ENCODE measurements at places on chromosomes 4 and X. TPM values are rescaled to one million over a fixed set of nuclear protein-coding genes. Genes with fewer than 3 reads are reported as not detected.

- DNase-seq = no peak
These were observed 15.9 kb upstream of the COX7B2 start for GRCh38 chr4:46924789-46925529.

- DNase-seq = no peak
These were observed 249.2 kb upstream of the RPS6KA3 start for GRCh38 chrX:20515841-20516461.

DNA sequence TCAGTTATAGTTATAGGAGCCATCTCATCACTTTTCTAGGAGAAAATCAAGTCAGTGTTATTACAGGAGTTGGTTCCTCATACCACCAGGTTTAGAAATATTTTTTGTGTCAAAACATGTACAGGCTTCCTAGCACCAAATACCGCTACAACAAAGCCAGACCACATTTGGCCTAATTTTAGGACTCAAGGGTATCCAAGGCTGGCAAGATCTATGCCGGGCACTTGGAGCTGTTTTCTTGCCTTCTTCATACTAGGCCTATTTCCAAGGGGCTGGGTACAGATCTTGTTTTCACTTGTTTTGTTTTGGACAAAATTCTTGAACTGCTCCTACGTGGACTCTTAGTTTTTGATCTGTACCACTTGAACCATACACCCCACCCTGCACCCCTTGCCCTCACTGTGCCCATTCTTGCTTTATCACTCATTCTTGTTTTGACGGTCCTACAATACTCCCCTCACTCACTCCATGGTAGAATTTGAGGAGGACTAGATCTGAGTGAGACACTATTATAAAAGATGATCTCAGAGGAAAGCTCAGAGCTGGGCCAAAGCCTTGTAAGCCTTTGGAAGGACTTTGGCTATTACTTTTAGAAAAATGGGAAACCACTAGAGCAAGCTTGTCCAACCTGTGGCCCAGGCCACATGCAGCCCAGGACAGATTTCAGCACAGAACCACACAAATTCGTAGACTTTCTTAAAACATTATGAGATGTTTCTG lies 17.7 kb upstream of the TMEM144 start:
- DNase-seq = no peak

GRCh38 chr4:54282837-54283236 lies 53.7 kb downstream of the PDGFRA start:
- DNase-seq = no peak

GRCh38 chr4:1556541-1557220 lies 127.4 kb downstream of the FAM53A start:
- no peak for DNase-seq

- DNase-seq = no peak
These were observed 99.8 kb downstream of the KLHL8 start for GRCh38 chr4:87120411-87121162.

GRCh38 chr4:142563682-142564291 lies 282.3 kb downstream of the INPP4B start:
- no peak for DNase-seq

- DNase-seq = no peak
These were observed 297.8 kb upstream of the FAM241A start for GRCh38 chr4:111847296-111848008.

DNA sequence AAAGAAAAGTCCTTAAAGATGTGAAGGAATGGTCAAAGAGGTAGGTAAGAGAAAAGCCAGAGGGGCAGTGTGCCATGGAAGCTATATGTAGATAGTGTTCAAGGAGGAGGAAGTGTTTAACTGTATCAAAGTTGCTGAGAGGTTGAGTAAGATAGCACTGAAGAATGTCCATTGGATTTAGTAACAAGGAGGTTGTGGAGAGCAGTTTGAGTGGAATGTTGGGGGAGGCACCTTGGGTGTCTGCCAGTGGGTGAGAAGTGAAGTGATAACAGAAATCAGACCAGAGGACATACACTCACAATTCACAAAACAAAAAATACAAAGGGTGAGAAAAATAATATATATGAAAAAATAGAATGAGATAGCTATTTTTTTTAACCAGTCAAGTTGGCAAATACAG lies 121.3 kb upstream of the AMOT start:
- DNase-seq = no peak

DNA sequence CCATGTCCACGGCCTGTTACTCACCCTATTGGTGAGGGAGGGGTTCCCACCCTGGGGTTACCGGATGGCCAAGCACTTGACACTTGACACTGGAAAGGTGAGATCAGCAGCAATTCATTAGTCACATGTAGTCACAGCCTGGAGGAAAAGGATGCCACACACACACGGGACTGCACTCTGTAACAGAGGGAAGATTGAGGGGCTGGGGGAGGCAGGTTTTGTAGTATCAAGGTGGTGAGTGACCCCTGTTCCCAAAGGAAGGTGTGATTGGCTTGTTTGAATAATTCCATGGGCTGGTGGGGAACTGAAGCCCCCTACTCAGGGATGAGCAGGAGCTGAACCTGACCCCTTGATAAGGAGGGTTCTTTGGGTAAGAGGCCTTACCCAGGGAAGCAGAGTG lies 96.0 kb upstream of the HELT start:
- DNase-seq = no peak

DNA sequence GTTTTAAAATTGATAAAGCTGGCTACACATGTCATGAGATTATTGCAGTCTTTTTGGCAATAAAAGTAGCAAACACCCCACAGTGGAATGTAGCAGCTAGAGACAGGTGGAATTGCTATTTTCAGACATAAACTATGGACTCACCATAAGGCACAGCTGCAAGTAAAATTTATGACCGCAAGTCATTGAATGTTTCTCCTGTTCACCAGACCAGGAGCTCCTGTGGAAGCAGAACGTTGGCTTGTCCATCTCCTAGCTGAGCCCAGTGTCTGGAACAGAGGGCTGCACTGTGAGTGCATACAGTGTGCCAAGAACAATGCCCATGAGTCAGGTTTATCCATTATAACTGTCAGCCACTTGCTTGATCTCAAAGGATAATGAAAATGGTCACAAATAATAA lies 538.2 kb downstream of the INPP4B start:
- no peak for DNase-seq

DNA sequence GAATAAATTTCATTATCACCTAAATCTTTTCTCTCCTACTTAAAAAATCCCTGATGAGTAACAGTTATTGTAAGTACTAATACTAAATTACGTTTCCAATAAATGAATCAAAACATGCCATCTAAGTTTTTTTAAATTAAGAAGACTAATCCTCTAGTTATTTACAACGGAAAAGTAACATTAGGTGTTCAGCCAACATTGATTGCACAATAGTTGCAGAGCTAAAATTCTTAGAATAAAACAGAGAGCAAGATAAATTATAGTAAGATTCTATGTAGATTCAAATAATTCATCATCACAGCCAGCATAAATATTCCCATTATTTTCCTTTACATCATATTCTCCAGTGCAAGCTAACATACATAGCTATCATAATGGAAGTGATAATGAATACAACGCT lies 139.2 kb downstream of the HDX start:
- DNase-seq = no peak

DNA sequence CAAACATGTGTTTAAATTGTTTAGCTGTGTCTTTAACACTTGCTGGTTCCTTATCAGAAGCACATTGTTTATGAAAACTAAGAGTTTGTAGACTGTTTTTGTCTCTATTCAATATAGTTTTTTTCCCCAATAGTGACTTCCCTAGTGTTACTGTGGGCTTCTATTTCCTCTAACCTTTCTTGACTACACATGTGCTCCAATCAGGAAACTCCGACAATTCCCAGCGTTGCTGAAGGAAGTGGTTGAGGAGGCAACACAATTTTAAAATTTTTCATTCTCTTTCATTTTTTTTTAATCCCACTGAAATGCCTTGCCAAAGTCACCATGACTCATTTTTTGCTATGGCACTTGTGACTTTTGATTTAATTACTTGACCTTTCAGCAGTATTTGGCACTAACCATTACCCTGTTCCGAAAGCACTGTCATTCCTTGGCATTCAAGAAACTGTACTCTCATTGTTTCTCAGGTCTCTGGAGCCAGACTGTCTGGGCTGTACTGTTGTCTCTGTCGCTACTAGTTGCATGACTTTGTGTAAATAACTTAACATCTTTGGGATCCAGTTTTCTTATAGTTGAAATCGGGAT lies 67.6 kb upstream of the FREM3 start:
- peak; percentile 77 for DNase-seq

- no peak for DNase-seq
These were observed 24.7 kb downstream of the RAB33A start for GRCh38 chrX:130196466-130196865.

DNA sequence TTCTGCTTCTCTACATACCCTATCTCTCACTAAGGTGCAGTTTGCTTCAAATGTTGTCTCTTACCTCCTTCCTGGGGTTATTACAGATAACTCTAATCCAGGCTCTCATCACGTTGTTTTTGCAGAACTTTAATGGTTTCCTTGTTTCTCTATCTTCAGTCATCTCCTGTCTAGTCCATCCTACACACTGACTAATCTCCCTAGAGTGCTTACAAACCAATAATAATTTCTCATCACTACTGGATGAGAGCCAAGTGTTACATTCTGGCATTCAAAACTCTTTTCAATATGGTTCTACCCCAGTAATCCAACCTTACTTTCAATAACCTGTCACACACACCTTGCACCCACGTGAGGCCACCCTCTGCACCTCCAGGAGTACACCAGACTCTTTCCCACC lies 86.1 kb downstream of the SYNPO2 start:
- DNase-seq = no peak

- DNase-seq = no peak
These were observed 582.4 kb upstream of the ADGRL3 start for GRCh38 chr4:60617731-60618130.

- no peak for DNase-seq
These were observed 1703.1 kb downstream of the PCDH7 start for GRCh38 chr4:32423267-32423666.

DNA sequence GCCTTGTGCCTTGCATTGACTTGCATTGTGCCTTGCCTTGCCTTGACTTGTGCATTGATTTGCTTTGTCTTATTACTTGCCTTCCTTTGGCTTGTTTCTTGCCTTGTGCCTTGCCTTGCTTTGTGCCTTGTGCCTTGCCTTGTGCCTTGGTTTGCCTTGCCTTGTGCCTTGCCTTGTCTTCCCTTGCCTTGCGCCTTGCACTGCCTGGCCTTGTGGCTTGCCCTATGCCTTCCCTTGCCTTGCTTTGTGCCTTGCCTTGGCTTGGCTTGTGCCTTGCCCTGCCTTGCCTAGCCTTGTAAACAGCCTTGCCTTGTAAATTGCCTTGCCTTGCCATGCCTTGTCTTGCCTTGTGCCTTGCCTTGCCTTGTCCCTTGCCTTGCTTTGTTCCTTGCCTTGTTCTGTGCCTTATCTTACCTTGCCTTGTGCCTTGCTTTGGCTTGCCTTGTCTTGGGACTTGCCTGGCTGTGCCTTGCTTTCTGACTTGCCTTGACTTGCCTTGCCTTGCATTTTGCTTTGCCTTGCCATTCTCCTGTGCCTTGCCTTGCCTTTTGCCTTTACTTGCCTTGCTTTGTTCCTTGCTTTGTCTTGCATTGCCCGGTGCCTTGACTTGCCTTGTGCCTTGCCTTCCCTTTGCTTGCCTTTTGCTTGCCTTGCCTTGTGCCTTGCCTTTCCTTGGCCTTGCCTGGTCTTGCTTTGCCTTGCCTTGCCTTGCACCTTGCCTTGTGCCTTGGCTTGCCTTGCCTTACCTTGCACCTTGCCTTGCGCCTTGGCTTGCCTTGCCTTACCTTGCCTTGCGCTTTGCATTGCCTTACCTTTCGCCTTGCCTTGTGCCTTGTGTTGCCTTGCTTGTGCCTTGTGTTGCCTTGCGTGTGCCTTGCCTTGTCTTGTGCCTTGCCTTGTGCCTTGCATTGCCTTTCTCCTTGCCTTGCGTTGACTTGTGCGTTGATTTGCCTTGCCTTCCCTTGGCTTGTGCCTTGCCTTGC lies 97.5 kb downstream of the TAB3 start:
- DNase-seq = no peak

GRCh38 chrX:13994536-13995080 lies 35.1 kb downstream of the GEMIN8 start:
- no peak for DNase-seq

DNA sequence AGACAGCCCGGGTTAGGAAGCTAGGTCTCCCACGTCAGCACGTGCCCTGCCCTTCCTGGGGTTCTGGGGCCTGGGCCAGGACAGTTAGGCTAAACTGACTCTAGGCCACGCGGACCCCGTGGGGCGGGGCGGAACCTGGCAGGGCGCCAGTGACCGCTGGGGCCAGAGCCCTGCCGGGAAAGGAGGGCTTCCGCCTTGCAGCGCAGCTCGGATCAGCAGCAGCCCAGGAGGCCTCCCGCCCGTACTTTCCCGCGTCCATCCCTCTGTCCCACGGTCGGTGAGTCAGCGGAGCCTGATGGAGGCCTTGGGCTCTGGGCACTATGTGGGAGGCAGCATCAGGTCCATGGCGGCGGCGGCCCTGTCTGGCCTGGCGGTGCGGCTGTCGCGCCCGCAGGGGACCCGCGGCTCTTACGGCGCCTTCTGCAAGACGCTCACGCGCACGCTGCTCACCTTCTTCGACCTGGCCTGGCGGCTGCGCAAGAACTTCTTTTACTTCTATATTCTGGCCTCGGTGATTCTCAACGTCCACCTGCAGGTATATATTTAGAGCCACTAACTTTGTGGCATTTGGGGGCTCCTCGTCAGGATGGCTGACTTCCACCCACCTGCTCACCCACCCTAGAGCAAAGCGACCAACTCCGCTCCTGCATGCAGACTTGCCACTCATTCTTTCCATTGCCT lies at the start of gene SMIM10:
SMIM10 (plus strand) TSS at position 191 of the 681 bp plus-strand sequence; CDS start at position 296, 105 bp downstream.
- DNase-seq = no peak

DNA sequence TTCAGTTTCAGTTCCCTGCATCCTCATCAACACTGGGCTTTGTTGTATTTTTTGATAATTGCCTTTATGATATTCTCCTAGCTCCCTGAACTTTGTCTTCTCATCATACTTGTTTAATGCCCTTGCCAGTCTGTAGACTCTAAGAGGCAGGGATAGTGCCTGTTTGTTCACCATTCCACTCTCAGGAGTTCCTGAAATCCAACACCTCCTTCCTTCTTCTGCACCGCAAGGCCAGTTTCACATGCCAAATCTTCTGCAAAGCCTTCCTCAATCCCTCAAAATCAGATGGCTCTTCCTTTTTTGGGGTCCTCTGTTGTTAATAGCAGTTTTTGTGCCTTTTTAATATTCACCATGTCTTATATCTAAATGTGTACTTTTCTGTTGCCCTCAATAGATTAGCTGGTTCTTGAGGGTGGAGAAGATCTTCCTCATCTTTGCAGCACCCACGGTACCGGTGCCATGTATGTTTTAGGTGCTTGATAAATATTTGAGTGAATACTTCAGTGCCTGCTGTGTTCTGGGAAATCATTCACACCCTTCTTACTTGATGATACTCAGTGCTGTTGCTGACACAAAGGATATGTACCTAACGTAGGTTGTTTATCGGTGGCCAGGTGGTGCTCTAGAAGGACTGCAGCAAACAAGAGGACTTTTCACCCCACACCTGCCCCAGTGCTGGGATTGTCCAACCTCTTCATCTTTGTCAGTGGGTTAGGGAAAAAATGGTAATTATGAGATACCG lies 85.3 kb upstream of the LIMCH1 start:
- no peak for DNase-seq

- no peak for DNase-seq
These were observed 12.7 kb downstream of the MSANTD1 start for GRCh38 chr4:3261411-3262207.

- DNase-seq = no peak
These were observed 61.7 kb upstream of the RELL1 start for GRCh38 chr4:37747772-37748330.

Gene ADGRL3
- 1.1 TPM for total RNA-seq

Gene MAGEH1
- total RNA-seq = 23.8 TPM

Gene SMC1A
- 19.9 TPM for total RNA-seq

Gene TRIM75
- total RNA-seq = not detected

Gene FGFBP1
- not detected for total RNA-seq

Gene FAT1
- total RNA-seq = 154 TPM

Gene CFAP47
- total RNA-seq = not detected

Gene PAK3
- 0.53 TPM for total RNA-seq

Gene CT45A1
- not detected for total RNA-seq

Gene CABS1
- not detected for total RNA-seq

Gene CXorf49
- not detected for total RNA-seq

Measured in glomerular endothelial cell (primary cell).